Gastrocnemius medialis (tissue), 4 donors: ENCODE measurements at places on chromosomes 12 and 14.

- no peak for DNase-seq
- H3K36me3 ChIP-seq = no peaks in the 10 kb centered on the region
- no peaks in the 10 kb centered on the region for H3K4me1 ChIP-seq
- H3K27me3 ChIP-seq = no peaks in the 10 kb centered on the region
- no peak overlapping the region for H3K4me3 ChIP-seq
Measured at GRCh38 chr14:29222671-29223268, 456.2 kb downstream of the FOXG1 start.

- H3K27me3 ChIP-seq = no peaks in the 10 kb centered on the region
- DNase-seq = no peak
- no peaks in the 10 kb centered on the region for H3K36me3 ChIP-seq
- no peak overlapping the region for H3K27ac ChIP-seq
Measured at GRCh38 chr12:65294641-65295262, 16.3 kb downstream of the MSRB3 start.

DNA sequence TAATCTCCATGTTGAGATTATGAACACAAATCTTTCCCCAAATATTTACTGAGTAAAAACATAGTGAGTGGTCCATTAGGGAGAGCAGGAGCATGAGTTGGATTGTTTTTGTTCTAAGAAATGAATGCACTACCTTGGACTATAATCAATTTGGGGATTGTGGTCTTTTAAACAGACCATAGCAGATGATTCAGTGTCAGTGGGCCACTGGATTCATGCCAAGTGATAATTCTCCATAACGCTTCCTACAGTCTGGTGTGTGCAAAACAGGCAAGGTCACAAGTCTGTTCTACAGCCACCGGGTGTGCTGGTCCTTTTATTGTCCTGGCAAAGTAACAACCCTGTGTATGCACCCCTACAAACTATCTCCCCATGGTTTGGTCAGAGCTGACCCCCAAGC lies 266.3 kb downstream of the APAF1 start:
- no peaks in the 10 kb centered on the region for H3K27me3 ChIP-seq
- DNase-seq = no peak
- H3K4me3 ChIP-seq = no peak overlapping the region
- H3K36me3 ChIP-seq = no peaks in the 10 kb centered on the region
- no peak overlapping the region for H3K27ac ChIP-seq
- H3K4me1 ChIP-seq = no peaks in the 10 kb centered on the region

DNA sequence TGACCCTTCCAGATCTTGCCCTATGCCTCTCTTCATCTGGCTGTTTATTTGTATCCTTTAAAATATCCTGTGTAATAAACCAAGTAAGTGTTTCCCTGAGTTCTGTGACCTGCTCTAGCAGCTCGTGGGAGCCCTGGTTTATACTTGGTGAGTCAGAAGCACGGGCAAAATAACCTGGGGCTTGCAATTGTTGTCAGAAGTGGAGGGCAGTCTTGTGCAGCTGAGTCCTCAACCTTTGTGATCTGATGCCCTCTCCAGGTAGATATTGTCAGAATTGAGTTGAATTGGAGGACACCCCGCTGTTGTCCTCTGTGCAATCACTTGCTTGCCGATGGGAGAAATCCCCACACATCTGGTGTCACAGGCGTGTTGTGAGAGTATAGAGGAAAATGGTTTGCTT lies 62.5 kb upstream of the PRICKLE1 start:
- H3K4me3 ChIP-seq = no peak overlapping the region
- H3K36me3 ChIP-seq = no peaks in the 10 kb centered on the region
- H3K27me3 ChIP-seq = no peaks in the 10 kb centered on the region
- DNase-seq = no peak
- H3K4me1 ChIP-seq = no peaks in the 10 kb centered on the region

DNA sequence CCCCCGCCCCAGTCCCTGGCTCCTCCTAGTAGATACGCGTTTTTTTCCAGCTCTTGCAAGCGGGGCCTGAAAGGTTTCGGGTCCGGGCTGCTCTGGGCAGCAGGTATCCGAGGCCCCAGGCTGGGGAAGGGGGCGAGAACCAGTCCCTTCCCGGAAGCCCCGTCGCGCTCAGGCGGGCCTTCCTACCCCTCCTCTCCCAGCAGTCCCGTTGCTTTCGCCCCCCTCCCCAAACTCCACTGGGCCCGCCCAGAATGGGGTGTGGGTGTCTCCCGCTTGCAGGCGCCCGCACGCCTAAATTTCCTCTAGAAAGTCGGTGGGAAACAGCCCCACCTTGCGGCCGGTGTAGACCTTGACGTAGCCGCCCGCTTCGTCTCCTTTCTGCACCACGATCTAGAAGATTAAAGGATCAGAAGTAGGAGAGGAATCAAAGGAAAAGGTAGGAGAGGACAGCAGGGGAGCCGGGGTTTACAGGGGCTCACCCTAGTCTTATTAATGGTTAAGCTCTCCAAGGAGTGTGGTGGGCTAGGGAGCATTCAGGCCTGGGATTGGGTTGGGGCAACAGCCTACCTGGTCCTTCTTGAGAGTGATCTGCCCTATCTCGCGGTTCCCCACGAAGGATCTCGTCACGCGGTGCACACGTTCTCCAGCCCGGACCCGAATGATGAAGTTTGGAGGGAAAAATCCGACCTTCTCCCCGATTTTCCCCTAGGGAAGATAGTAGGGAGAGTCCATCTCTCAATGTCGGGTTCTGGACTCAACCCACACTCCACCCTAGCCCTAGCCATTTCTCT lies 7.3 kb downstream of the STAC3 start:
- H3K36me3 ChIP-seq = peaks cover 38% of the 10 kb centered on the region
- H3K27me3 ChIP-seq = peaks cover 4% of the 10 kb centered on the region
- H3K27ac ChIP-seq = peak overlapping the region; percentile 82
- DNase-seq = peak; percentile 50

- no peak for DNase-seq
- peaks cover 23% of the 10 kb centered on the region for H3K4me1 ChIP-seq
- no peak overlapping the region for H3K4me3 ChIP-seq
- no peaks in the 10 kb centered on the region for H3K36me3 ChIP-seq
- no peak overlapping the region for H3K27ac ChIP-seq
Measured at GRCh38 chr12:57753756-57754337, 1.1 kb upstream of the MARCHF9 start.

- no peak overlapping the region for H3K4me3 ChIP-seq
- no peaks in the 10 kb centered on the region for H3K4me1 ChIP-seq
- no peaks in the 10 kb centered on the region for H3K36me3 ChIP-seq
- DNase-seq = peak; percentile 19
- H3K27me3 ChIP-seq = no peaks in the 10 kb centered on the region
- no peak overlapping the region for H3K27ac ChIP-seq
Measured at GRCh38 chr14:89137526-89138163, 279.4 kb downstream of the FOXN3 start.

DNA sequence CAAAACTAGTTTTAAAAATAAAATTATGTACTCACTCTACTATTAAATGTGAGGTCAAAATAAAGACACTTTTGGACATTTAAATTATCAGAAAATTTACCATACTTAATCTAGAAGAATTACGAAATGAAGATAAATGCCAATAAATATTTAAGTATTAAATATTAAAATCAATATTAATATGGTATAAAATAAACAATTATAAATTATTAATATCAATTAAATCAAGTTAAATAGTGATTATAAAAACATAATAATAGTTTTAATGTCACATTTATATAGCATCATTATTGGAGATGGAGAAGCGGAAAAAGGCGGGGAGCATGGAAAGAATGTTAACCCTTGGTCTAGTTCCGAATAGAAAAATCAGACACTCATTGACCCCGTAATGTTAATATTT lies 224.3 kb upstream of the MDGA2 start:
- H3K27me3 ChIP-seq = no peaks in the 10 kb centered on the region
- no peak for DNase-seq
- no peaks in the 10 kb centered on the region for H3K4me1 ChIP-seq
- no peak overlapping the region for H3K27ac ChIP-seq
- no peak overlapping the region for H3K4me3 ChIP-seq

DNA sequence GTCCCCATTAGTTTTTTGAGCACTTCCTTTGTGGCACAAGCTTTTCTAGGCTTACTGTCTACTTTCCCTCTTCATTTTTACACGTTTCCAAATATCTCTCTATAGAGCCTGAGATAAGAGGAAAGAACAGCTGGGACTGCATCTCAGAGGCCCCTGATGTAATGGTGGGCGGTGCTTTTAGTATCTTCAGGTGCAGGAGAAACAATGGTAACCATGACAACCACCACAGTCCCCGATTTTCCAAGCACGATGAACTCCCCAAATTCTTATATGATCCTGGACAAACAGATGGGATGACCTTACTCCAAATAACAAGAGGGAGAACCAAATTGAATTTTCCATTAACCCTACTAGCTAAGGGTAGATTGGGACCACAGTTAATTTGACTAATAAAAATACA lies 103.3 kb downstream of the AEBP2 start:
- H3K4me3 ChIP-seq = no peak overlapping the region
- H3K27ac ChIP-seq = no peak overlapping the region
- no peaks in the 10 kb centered on the region for H3K27me3 ChIP-seq
- H3K4me1 ChIP-seq = peaks cover 17% of the 10 kb centered on the region
- no peaks in the 10 kb centered on the region for H3K36me3 ChIP-seq
- no peak for DNase-seq

GRCh38 chr14:103710771-103711377 lies 4.4 kb downstream of the XRCC3 start:
- H3K36me3 ChIP-seq = no peaks in the 10 kb centered on the region
- no peak overlapping the region for H3K4me3 ChIP-seq
- no peak for DNase-seq
- peaks cover 34% of the 10 kb centered on the region for H3K4me1 ChIP-seq
- H3K27me3 ChIP-seq = no peaks in the 10 kb centered on the region
- H3K27ac ChIP-seq = peak overlapping the region; percentile 75

DNA sequence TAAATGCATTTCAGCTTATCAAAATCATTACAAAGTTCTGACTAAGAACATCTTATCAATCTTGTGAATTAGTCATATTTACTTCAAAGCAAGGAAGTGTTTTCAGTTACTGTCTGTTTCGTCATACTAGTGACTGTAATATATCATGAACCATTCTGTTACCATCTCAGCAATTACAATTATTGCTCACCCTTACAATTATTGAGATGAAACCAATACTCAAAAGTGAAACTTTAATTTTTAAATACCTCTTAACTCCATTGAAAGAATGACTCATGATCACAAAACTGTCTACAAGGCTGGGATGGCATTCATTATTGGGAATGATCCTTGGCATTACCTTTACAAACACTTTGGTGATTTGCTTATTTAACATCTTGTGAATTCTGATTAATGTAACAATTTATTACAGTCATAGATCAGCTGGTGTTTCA lies 90.3 kb downstream of the RPS6KA5 start:
- no peak for DNase-seq
- no peak overlapping the region for H3K4me3 ChIP-seq
- H3K27ac ChIP-seq = no peak overlapping the region
- H3K27me3 ChIP-seq = no peaks in the 10 kb centered on the region

DNA sequence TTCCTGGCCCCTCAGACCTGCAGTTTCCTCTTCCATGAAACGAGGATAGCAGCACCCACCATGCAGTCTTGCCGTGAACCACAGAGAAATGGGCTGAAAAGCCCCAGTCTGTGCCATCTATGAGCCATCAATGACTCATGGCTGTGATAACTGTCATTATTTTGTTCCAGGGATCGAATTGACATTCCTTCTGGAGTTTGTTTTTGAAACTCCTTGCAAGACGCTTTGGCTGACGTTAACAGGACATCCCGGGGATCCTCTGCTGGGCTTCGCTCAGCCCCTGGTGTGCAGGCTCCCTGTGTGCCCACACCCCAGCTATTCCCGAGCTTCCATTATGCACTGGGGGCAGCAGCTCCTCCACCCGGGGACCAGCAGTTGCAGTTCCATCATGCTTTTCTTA lies 33.8 kb downstream of the MMAB start:
- H3K27me3 ChIP-seq = no peaks in the 10 kb centered on the region
- H3K4me3 ChIP-seq = no peak overlapping the region
- H3K27ac ChIP-seq = no peak overlapping the region
- no peaks in the 10 kb centered on the region for H3K4me1 ChIP-seq

GRCh38 chr12:23204933-23205778 lies 580.2 kb downstream of the ETNK1 start:
- no peak overlapping the region for H3K4me3 ChIP-seq
- H3K27ac ChIP-seq = no peak overlapping the region
- no peaks in the 10 kb centered on the region for H3K27me3 ChIP-seq
- no peak for DNase-seq
- H3K4me1 ChIP-seq = no peaks in the 10 kb centered on the region

DNA sequence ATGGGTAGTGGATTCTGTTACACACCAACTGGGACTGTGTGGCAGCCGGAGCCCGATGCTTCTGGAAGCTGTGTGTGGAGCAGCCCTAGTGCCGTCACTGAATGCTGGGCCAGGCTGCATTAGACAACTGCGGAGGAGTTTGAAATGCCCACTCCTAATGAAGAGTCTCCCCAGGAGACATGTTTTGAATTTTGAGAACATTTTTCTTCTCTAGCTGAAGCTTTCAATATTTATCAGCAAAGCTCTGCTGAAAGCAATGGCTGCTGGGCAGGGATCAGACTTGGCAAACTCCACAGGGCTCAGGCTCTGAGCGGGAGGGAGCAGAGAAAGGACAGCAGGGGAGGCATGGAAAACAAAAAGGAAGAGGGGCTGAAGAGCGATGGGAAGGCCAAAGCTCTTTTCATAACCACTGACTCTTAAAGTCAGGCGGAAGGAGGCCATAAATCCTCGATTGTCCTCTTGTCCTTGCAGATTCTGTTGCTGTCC lies 189.1 kb downstream of the MON2 start:
- no peak overlapping the region for H3K4me3 ChIP-seq
- no peak overlapping the region for H3K27ac ChIP-seq
- no peaks in the 10 kb centered on the region for H3K36me3 ChIP-seq
- no peak for DNase-seq
- H3K27me3 ChIP-seq = no peaks in the 10 kb centered on the region

- peaks cover 10% of the 10 kb centered on the region for H3K27me3 ChIP-seq
- no peaks in the 10 kb centered on the region for H3K4me1 ChIP-seq
- H3K27ac ChIP-seq = no peak overlapping the region
- H3K36me3 ChIP-seq = no peaks in the 10 kb centered on the region
- no peak overlapping the region for H3K4me3 ChIP-seq
Measured at GRCh38 chr12:3455312-3455711, 35.7 kb upstream of the PRMT8 start.

- DNase-seq = no peak
- H3K4me3 ChIP-seq = no peak overlapping the region
- no peaks in the 10 kb centered on the region for H3K27me3 ChIP-seq
- no peaks in the 10 kb centered on the region for H3K36me3 ChIP-seq
Measured at GRCh38 chr12:15684896-15685658, 104.1 kb downstream of the EPS8 start.

- DNase-seq = no peak
- no peaks in the 10 kb centered on the region for H3K36me3 ChIP-seq
- H3K4me1 ChIP-seq = no peaks in the 10 kb centered on the region
- no peaks in the 10 kb centered on the region for H3K27me3 ChIP-seq
- H3K4me3 ChIP-seq = no peak overlapping the region
Measured at GRCh38 chr14:98724734-98725133, 547.3 kb downstream of the BCL11B start.
